Stimulated activated naive CD8-positive, alpha-beta T cell treated with anti-CD3 and anti-CD28 coated beads, Interleukin-15, Interleukin-2, amounts not matched to agents 100 U/mL and 50 U/mL, for 24 hours (primary cell): ENCODE measurements at places on chromosomes 16 and 17.

GRCh38 chr16:1081734-1082265 is 9.3 kb downstream of the SSTR5 start:
- DNase-seq, result no peak

- DNase-seq, result no peak
Measured at GRCh38 chr16:78317564-78318240, 218.2 kb downstream of the WWOX start.

- no peak for DNase-seq
Measured at GRCh38 chr16:10239640-10240039, 57.4 kb upstream of the GRIN2A start.

- DNase-seq, result peak; percentile 51
Measured at GRCh38 chr17:58352596-58353388, 791 bp upstream of the SUPT4H1 start.

DNA sequence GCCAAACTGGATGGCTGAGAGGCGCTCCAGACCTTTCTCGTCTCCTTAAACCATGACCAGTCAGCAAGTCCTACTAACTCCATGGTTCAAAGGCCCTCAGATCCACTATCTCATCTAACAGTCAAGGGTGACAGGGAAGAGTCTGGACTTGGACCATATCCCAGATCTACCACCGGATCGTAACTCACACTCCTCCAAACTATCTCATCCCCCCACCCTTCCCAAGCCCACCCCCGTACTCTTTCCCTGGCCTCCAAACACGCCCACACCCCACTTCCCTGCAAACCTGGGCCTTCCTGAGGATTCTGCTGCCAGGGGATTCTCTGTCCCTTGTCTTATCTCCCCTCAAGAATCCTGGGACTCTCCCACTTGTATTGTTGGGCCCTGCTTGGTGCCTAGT is 5.1 kb downstream of the CDIP1 start:
- no peak for DNase-seq

- no peak for DNase-seq
Measured at GRCh38 chr17:76671912-76672262, 28.3 kb upstream of the ST6GALNAC1 start.

GRCh38 chr17:79272666-79273219 is 198.1 kb downstream of the ENGASE start:
- DNase-seq, result no peak

DNA sequence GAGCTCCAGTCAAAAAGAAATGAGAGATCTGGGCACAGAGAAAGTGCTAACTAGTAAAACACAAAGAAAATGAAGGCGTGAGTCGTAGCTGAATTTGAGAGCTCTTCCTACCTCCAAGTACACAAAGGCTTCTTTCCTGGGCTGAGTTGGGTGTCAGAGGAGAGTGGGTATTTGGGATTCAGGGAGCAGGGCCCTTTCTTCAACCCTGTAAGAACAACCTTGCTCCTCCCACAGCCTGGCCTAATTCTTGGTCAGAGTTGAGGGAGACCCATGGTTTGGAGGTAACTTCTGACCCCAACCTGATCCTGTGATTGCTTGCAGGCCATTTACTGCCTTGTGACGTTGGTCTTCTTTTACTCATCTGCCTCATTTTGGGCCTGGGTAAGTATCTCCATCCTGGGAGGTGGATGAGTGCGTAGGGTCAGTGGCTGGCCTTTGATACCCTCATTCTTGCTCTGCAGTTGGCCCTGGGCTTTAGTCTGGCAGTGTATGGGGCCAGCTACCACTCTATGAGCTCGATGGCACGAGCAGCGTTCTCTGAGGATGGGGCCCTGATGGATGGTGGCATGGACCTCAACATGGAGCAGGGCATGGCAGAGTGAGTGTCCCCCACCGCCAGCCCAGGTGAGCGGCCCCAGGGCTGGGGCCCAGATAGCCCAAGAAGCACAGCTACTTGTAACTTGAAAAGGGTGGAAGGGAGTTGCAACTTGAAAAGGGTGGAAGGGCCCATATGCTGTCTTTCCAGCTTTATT is 1.3 kb downstream of the TMEM208 start:
- DNase-seq, result no peak

DNA sequence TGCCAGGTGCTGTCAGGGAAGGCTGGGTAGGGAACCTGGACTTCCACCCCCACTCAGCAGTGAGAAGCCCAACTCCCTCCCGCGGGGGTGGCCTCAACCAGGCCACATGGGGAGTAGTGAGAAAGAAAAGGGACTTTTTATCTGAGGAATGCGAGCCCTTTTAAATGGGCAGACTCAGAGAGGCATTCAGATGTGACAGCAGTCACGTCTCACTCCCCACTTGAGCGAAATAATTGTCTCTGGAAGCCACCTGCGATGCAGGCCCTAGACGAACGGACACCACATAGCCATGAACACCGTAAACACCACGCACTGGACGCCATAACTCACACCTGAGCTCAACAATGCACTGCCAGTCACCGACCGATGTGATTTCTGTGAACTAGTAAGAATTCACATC is 11.9 kb upstream of the CD300E start:
- DNase-seq, result no peak

DNA sequence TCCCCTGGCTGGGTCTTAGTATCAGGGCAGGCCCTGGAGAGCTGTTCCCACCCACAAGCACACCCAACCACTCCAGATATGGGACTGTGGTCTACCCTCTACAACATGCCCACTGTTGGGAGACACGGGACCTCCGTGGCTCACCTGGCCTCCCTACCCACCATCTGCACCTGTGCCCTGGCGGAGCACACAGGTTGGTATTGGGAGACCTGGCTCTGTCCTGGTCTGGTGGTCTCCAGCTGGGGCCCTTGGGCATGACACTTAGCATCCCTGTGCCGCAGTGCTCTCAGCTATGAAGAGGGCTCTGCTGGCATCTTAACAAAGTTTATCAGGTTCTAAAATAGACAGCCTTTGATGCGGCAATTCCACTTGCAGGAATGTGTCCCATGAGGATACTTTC is 5.8 kb downstream of the C16orf95 start:
- DNase-seq, result no peak
